ENCODE measurements at places on chromosomes 7 and 10.

DNA sequence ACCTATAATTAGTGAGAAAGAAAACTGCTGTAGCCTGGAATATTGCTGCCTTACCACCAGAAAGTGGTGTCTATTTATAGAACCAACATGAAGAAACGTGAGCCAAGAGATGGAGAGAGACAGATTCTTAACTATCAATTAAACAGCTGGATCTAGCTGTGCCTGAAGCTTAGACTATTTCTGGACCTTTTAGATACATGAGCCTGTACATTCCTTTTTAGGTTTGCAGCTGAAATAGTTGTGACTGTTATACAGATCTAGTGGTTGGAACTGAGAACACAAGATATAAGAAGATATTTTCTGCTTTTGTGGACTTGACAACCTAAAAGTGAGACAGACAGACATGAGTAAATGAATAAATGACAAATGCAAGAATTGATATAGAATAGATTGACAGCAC is 73.4 kb downstream of the CDK14 start:
- no peak for DNase-seq

GRCh38 chr10:112797855-112798254 is 152.2 kb upstream of the TCF7L2 start:
- no peak for DNase-seq

DNA sequence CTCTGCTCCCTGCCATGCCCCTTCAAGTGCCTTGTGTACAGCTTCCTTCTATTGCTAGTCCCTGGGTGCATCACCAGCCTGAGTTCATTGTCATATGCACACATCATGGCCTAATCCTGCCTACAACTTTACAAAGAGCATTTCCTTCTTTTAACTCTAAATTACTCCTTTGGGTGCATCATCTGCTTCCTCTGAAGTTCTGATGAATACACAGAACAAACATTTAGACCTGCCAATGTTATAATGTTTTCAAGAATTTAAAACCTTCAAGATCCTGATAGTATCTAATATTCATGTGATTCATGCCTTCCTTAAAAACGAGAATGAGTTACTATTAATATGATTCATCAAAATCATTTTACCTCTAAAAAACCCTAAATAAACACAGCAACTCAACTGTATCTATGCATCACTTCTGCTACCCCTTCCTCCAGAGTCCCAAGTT is 357.1 kb downstream of the MAGI2 start:
- DNase-seq, result no peak

- no peak for DNase-seq
Observed at GRCh38 chr7:96430356-96430755, 108.5 kb upstream of the SLC25A13 start.

DNA sequence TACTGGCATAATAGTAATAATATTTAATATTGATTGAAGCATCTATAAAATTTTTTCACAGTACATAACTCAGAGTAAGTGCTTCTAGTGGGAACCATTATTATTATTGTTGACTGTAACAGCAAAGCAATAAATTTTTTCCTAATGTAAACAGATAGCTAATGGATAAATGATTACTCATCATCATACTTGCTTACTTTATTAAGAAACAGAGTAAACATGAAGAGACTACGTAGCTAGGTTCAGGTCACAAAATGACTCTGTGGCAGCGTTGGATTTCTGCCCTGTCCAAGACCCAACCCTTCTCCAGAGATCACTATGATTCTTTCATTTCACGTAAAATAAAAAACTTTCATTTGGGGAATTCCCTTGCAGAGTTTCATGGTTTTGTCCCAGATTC is 8.3 kb upstream of the ABCB5 start:
- no peak for DNase-seq

- no peak for DNase-seq
Observed at GRCh38 chr10:87105446-87106124, 10.6 kb downstream of the SHLD2 start.

DNA sequence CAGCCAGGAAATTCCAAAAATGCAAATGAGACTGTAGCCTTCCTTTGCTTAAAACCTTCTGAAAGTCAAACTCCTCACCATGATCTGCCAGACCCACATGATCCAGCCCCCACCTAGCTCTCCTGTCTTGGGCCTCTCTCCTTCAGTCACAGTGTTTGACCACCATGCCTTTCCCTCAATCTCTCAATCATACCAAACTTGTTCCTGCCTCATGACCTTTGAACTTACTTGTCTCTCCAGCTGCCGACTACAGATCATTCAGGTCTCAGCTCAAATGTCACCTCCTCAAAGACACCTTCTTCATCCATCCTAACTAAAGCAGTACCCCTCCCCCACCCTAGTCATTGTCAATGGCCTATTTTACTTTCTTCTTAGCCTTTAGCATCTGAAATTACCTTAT is 9.3 kb upstream of the ADD3 start:
- DNase-seq, result no peak
